ENCODE measurements at places on chromosomes 4 and X.

DNA sequence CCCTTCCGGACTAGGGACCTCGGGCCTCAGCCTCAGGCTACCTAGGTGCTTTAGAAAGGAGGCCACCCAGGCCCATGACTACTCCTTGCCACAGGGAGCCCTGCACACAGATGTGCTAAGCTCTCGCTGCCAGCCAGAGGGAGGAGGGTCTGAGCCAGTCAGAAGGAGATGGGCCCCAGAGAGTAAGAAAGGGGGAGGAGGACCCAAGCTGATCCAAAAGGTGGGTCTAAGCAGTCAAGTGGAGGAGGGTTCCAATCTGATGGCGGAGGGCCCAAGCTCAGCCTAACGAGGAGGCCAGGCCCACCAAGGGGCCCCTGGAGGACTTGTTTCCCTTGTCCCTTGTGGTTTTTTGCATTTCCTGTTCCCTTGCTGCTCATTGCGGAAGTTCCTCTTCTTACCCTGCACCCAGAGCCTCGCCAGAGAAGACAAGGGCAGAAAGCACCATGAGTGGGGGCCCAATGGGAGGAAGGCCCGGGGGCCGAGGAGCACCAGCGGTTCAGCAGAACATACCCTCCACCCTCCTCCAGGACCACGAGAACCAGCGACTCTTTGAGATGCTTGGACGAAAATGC is at the start of gene WAS:
TSS of gene WAS (plus strand) at position 389 of the 572 bp plus-strand sequence. CDS start at position 444, 55 bp downstream.
- no peak for DNase-seq

- no peak for DNase-seq
Measured at GRCh38 chr4:186829740-186830449, 106.2 kb upstream of the FAT1 start.

- DNase-seq = no peak
Measured at GRCh38 chr4:169957785-169958184, 68.4 kb downstream of the MFAP3L start.

DNA sequence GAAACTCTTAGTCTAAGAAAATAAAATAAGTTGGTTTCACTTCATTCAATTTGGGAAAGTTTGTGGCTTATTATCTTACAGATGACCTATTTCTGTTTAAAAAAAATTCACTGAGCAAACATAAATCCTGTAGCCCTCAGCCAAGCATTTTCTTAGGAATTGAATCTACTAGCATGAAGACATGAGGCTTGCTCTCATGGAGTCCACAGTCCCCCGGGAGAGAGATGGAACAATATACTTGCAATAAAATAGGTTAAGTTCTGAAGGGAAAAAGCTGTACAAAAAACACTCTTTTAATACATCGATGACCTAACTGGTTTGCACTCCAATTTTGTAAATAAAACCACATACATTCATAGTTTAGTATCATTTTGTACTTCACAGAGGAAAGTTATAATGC is 642.6 kb upstream of the FAM241A start:
- DNase-seq = no peak

GRCh38 chr4:173432430-173432829 is 33.5 kb upstream of the SCRG1 start:
- no peak for DNase-seq

DNA sequence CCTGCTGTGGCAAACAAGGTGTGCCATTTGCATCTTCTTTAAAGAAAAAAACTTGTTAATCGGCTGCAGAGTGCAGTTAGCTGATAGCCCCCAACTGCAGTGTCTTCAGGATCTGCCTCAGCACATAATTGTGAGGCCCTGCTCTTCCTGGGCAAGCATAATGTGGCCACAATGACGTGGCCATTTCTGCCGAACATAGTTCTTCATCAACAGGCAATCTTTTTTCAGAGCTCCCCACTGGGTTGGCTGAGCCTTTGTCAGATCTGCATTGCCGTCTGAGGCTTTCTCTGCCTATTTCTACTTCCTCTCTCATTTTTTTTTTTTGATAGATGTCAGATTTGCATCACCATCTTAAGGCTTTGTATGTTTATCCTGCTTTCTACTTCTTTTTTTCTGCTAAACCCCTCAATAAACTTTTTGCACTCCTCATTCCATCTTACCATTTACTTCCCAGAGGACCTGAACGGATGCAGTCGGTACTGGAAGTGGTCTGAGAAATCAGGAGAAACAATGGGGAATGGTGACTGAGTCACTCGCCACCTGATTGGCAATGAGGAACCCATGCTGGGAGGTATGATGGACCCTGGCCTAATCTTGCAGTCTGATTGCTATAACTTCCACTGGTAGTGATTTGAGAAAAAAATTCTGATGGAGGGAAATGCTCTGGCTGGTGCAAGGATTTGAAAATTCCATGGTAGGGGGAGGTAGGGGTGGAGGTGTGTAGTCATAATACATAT is 21.2 kb upstream of the TAB3 start:
- DNase-seq = no peak

DNA sequence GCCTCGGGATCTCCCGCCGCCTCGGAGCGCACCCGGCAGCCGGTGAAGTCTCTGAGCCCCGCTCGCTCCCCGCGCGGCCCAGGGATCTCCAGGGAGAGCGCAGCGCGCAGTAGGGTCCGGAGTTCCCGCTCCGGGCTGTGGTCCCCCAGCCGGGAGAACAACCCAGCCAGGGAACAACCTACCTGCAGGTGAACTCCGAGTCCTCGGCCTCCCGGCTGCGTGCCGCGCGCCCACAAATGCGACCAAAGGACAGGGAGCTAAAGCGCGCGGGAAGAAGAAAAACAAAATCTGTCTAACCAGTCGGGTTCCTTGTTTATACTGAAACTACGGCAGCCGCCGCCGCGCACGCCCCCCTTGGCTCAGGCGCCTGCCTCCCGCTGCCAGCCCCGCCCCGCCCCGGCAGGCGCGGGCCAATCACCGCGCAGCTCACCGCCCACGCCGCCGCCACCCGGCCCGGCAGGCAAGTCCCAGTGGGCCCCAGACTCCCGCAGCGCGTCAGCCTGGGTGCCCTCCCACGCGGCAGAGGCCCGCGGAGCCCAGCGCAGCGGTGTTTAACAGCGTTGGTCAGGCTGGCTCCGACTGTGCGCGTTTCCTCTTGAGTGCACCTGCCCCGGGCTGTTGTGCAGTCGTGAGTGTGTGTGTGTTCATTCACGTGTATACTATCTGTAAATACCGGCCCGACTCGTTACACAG is at the start of gene RASGEF1B:
TSS of gene RASGEF1B (minus strand) at position 320 of the 693 bp plus-strand sequence. CDS start 12,399 bp downstream, outside the sequence.
- peak; percentile 88 for DNase-seq

DNA sequence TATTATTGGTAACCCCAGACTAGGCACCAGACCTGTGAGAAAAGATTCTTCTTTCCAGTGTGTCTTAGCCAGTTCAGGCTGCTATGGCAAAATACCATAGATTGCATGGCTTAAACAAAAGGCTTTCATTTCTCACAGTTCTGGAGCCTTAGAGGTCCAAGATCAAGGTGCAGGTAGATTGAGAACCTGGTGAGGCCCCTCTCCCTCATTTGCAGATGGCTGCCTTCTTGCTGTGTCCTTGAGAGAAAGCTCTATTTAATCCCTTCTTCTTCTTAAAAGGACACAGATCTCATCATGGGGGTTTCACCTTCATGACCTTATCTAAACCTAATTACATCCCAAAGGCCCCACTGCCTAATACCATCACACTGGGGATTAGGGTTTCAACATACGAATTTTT is 3.5 kb upstream of the PDLIM3 start:
- no peak for DNase-seq

DNA sequence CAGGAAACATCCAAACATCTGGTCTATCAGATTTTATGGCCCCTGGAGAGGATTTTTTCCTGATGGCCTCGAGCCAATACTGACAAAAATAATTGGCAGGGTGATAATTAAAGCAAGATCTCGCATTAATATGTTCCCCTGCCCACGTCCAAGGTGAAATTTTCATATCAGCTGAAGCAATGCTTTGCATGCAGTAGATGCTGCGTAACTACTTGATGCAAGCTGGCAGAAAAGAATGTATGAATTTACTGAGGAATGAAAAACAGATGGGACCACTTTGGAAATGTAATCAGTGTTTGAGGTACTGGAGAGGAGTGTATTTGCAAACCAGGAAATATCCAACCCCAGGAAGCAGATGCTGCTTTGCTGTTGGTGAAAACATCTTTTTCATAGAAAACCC is 36.8 kb upstream of the REST start:
- no peak for DNase-seq

GRCh38 chr4:94603170-94603747 is 151.5 kb downstream of the PDLIM5 start:
- no peak for DNase-seq
